ENCODE measurements at places on chromosomes 11 and 22.

GRCh38 chr22:27110665-27111451, 453.5 kb downstream of the MIAT start:
- DNase-seq = peak; percentile 71

GRCh38 chr11:2148595-2148994, 9.4 kb upstream of the IGF2 start:
- DNase-seq = no peak

- peak; percentile 34 for DNase-seq
Measured at GRCh38 chr11:110130642-110131238, 37.5 kb downstream of the ZC3H12C start.

- no peak for DNase-seq
Measured at GRCh38 chr22:37101311-37102066, 8.0 kb downstream of the TMPRSS6 start.

- DNase-seq = no peak
Measured at GRCh38 chr11:121533601-121534000, 80.8 kb upstream of the SORL1-AS1 start.

DNA sequence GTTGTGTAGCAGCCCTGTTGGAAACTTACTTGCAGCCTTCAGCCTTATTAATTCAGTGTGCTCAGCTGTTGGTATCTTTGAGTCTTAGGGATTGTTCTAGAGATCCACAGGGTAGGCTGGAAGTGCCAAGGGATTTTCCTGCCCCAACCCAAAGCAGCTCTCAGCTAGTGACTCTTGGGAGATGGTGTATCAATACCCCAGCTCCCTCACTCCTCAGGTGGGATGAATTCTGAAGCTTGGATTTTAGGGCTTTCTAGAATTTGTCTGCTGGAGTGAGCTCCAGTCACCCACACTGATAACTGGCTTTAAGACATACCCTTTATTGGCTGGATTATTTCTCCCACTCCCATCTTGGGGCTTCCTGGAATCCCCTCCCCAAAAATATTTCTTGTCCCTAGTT, 493.0 kb downstream of the MN1 start:
- DNase-seq = no peak

GRCh38 chr22:19761725-19762567, 1.4 kb downstream of the TBX1 start:
- DNase-seq = no peak

DNA sequence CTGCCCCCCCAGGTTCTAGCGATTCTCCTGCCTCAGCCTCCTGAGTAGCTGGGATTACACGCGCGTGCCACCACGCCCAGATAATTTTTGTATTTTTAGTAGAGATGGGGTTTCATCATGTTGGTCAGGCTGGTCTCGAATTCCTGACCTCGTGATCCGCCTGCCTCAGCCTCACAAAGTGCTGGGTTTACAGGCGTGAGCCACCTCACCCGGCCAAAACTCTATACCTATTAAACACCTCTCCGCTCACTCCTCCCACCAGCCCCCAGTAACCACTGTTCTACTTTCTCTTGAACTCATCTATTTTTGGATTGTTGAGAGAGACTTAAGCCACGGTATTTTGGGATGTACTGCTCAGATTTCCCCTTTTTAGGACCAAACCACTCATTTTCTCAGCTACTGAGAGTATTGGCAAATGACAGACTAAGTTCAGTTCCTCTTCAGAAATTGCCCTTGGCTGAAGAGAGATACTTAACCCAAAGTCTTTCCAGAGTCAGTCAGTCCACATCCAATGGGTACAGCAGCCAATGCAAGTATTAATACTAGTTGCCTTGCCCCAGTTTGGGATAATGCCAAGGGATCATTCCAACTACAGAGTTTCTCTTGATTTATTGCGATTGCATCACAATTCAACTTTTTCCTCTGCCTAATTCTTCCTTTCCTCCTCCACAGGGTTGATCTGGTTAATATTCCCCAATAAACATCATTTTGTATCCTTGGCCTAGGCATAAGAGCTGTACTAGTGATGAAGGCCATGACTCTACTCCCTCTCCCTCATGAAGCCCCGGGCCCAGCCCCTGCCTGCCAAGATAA, 36.8 kb upstream of the CSTF3 start:
- DNase-seq = no peak

GRCh38 chr11:24594401-24594800, 97.5 kb downstream of the LUZP2 start:
- DNase-seq = no peak

- no peak for DNase-seq
Measured at GRCh38 chr22:38745676-38746460, 9.9 kb downstream of the SUN2 start.

- DNase-seq = no peak
Measured at GRCh38 chr11:70660059-70660888, 261.9 kb downstream of the CTTN start.

- no peak for DNase-seq
Measured at GRCh38 chr22:43066134-43066533, 23.1 kb downstream of the TTLL1 start.

GRCh38 chr11:79236541-79236971, 204.3 kb downstream of the TENM4 start:
- DNase-seq = peak; percentile 95

GRCh38 chr11:130561441-130561881, 113.0 kb downstream of the ADAMTS15 start:
- DNase-seq = peak; percentile 30

GRCh38 chr22:28600546-28601143, 79.0 kb downstream of the TTC28 start:
- DNase-seq = peak; percentile 66

GRCh38 chr11:2555336-2555735, 110.5 kb downstream of the KCNQ1 start:
- no peak for DNase-seq

GRCh38 chr22:46029574-46030200, 52.7 kb upstream of the WNT7B start:
- DNase-seq = no peak

DNA sequence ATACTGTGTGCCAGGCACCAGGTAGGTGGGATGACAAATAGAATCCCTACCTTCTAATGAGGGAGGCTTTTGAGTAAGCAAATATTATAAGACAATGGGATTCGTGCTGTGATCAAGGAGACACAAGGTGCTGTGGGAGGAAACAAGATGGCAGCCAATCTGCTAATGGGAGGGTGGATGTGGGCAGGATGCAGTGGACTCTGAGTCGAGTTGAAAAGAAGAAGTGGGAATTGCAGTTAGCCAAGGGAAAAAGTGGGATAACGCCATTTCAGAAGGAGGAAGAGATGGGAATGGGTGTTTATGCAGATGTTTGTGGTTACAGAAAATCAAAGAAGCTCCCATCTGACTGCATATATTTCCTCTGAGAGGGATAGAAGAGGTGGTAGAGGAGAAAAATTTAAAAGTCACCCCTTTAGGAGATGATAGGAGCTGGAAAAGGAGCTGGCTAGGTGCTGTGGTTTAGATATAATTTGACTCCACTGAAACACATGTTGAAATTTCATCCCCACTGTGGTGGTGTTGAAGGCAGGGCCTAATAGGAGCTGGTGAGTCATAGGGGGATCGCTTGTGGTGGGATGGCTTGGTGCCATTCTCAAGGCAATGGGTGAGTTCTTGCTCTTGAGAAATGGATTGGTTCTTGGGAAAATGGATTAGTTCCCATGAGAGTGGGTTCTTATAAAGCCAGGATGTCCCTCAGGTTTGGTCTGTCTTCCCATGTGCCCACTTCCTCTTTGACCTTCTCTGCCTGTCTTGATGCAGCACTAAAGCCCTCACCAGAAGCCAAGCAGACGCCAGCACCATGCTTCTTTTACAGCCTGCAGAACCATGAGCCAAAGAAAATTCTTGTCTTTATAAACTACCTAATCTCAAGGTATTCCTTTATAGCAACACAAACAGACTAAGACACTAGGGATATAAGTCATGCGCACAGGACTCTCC, 30.0 kb upstream of the POU2AF1 start:
- DNase-seq = peak; percentile 83

GRCh38 chr22:45781459-45781858, 109.8 kb downstream of the ATXN10 start:
- DNase-seq = no peak

GRCh38 chr11:130315354-130315970, 745 bp upstream of the ZBTB44 start:
- no peak for DNase-seq

- DNase-seq = peak; percentile 57
Measured at GRCh38 chr11:61747192-61747966, 5.1 kb upstream of the MYRF start.

- peak; percentile 31 for DNase-seq
Measured at GRCh38 chr11:115334932-115335788, 169.1 kb downstream of the CADM1 start.

DNA sequence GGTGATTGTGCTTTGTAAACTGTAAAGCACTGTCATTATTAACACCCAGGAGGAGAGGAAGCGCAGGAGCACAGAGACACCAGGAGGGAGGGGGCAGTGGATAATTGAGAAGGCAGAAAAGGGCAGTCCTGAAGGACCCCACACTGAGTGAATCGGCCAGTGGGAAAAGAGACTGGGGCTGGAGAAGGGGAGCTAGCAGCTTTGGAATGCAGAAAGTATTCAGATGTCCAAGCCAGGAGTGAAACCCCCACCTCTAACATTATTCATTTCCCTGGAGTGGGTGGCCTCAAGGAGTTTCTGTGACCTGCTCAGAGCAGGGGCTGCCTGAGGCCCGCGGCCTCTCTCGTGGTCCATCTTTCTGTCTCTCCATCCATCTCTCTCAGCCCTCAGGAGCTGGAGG, 38.0 kb upstream of the CDON start:
- no peak for DNase-seq

- no peak for DNase-seq
Measured at GRCh38 chr11:58796333-58796732, 48.2 kb downstream of the GLYATL2 start.

GRCh38 chr11:79083352-79083751, 357.5 kb downstream of the TENM4 start:
- no peak for DNase-seq

DNA sequence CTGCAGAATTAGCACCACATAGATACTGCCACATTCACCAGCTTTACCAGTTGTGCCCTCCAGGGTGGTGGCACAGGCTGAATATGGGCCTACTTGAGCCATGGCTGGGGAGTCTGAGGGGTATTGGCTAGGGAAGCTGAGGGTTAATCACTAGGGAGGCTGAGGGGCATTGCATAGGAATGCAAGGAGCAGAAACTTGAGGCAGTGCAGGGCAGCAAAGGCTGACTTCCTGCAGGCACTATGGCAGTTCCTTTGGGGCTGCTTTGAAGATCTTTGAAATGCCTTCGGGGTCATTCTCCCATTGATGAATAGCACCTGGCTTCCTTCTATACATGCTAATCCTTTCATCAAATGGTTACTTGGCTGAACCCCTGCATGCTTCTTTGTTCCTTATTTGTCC, 171.5 kb downstream of the RCN1 start:
- DNase-seq = no peak

DNA sequence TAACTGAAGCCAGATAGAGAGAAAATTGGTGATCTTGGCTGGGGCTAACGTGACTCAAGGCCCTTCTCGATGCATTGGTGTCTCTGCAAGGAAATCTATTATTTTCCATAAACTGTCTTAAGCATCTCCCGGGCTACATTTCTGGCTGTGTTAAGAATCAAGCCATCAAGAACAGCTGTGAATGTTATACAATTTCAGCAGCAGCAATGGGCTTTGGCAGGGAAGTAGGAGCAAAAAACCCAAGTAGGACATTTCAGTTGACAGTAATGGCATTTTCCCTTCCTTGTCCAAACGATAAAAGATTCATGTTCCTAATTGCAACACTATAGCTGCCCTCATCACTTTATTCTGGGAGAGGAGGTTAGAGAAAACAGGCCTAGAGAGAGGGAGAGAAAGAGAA, 335.0 kb downstream of the CADM1 start:
- DNase-seq = no peak

DNA sequence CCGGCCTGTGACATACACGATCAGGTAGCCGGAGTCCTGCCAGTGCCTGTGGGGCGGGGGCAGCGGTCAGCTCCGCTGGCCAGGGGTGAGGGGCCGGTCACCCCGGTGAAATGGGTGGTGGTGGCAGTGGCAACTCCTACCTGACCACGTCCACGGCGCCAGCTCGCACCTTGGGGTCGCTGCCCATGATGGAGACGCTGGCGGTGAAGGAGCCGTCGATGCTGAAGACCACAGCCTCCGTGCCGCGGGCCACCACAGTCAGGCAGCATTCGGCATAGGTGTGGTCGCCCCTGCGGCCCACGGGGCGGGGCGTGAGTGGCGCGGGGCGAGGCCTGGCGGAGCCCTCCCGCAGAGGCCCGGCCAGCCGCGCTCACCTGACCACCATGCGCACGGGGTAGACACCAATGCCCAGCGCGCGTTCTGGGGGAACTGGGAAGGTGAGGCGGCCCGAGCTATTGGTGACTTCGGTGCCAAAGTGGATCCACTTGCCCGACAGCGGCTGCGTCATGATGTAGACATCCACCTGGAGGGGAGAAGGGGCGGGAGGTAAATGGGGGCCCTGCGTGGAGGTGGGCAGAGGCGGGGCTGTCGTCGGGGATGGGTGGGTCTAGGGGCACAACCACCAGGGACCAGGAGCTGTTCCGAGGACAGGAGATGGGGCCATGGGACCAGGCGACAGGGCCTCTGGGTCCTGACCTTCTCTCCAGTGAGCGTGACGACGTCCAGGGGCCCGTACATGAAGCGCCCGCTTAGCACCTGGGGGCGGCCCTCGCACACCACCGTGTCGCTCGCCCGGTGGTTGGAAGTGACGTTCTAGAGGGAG, 10.9 kb downstream of the AIP start:
- DNase-seq = no peak

GRCh38 chr11:27540051-27540450, 33.5 kb upstream of the LIN7C start:
- no peak for DNase-seq
